Glomerular endothelial cell (primary cell): ENCODE measurements at places on chromosomes 11 and 22. TPM values are rescaled to one million over a fixed set of nuclear protein-coding genes. Genes with fewer than 3 reads are reported as not detected.

DNA sequence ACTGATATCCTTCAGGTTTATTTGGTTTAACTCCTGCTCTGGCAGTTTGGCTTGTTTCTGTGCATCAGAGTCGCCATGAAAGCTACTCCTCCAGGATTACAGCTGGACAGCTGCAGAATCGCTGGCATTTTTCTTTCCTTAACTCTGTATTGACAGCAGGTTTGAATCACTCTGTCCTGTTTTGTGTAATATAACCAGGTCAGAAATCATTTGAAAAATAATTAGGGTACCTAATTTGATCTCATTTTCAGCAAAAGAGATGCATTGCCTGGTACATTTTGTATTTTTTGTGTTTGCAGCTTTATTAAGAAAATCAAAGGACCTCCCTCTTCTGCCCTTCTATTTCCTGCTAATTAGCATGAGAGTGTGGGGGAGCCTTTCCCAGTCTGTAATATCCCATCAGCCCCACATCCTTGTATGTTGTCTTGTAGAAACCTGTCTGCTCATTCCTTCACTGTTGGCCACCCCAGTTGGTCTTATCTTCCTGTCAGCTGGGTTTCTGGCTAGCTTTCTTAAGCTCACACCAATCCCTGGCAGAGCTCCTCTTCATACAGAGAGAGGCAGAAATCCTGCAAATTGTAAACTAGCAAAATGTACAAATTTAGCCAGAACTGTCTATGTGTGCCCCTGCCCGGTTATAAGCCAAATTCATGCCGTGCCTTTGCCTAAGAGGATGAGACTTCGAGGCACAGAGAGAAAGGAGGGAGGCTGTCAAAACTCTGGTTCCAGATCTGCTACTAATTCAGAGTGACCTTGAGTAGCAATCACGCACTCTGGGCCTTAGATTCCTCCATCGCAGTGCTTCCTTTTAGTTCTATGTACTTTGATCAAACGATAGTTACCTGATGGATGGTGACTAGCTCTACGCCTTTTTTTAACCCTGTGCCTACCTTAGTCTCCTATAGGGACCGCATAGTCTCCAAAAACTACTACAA, 200.6 kb downstream of the NAV2 start:
- DNase-seq: no peak

GRCh38 chr11:3956748-3957147, 101.3 kb downstream of the STIM1 start:
- no peak for DNase-seq

DNA sequence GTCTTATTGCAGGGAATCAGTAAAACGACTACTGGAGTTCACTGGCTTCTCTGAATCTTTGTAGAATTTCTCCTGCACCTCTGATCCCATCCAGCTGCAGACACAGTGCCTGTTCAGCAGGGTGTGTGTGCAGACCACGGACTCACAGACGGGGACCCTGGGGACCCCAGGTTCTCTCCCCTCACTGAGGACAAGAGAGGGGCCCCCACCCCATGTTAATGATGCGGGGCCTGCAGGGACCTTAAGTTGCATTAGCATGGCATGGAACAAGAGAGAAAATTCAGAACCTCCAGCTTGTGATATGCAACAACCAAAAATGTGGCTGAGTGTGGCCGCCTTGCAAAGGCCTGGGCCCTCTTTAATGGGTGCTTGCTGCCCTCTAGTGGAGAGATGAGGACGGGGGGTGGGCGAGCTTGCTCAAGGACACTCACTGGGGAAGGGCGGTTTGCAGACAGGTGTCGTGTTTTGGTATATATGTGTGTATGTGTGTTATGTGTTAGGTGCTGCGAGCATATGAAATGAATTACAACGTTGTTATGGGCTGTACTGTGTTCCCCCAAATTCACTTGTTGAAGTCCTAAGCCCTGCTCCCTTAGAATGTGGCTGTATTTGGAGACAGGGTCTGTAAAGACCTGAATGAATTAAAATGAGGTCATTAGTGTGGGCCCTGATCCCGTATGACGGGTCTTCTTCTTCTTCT, 84.4 kb upstream of the SEPTIN5 start:
- DNase-seq: peak; percentile 27

GRCh38 chr11:79269611-79270307, 171.1 kb downstream of the TENM4 start:
- no peak for DNase-seq

DNA sequence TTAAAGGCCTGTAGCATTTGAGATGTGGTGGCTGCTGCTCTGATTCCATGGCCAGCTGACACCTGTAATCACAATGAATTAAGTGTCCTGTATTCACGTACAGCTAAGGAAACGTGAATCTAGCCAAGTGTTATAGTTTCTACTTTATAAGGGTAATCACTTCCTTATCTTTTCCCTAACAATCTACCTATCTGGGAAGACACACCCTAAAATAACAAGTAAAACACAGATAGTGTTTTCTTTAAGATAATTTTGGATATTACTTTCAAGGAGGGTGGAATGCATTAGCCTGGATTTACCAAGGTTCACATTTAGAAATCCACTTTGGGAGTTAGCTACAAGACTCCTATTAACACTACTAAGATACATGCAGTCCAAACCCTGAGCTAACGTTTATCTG, 11.5 kb downstream of the CDON start:
- no peak for DNase-seq

DNA sequence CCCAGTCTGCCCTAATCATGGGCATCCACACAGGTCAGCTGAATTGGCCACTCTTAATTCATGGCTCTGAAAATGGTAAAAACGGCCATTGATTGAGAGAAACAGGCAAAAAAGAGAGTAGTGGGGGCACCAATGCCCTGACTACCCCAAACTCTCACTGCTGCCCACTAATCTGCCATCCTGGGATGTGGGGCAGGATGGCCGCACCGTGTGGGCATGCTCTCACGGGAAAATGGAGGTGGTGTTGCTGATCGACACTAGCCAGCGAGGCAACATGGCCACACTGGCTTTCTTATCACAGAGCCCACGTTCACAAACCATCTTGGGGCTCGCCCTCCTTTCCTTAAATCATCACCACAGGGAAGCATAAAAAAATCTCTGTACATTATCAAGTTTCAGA, 11.2 kb upstream of the TUB start:
- no peak for DNase-seq

DNA sequence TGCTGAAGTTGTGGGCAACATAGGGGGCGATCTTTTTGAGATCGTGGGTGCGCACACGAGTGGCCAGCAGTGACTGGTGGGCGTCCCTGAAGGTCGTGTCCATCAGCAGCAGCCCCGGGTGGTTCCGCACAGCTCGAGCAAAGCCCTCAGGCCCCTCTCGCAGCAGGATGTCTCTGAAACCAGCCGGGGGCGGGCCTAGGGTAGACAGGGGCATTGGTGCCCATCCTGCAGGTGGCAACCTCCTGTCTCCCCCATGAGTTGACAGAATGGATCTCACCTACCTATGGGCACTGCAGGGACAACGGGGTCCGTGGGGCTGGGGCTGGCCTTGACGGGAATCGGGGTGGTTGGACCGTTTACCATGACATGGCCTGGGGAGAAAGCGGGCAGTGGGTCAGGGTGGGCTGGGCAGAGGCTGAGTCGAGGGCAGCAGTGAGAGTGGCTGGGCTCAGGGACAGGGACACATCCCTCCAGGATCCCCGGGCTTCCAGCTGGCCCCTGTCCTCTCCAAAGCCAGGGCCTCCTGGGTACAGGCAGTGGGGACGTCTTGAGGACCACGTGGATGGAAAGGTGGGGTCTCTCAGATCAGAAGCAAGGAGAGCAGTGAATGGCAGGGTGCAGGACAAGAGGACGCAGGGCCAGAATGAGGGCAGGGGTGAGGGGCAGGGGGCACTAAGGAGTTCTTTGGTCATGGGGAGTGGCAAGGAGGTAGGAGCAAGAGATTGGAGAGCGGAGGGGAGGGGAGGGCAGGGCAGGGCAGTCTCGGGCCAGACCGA, 4.2 kb upstream of the LRFN4 start:
- DNase-seq: no peak

- no peak for DNase-seq
Observed at GRCh38 chr22:37486224-37486845, at the start of gene MFNG. Gene MFNG, minus strand, starts transcription at chr22:37486384. Its CDS starts 207 bp downstream, at chr22:37486177.

DNA sequence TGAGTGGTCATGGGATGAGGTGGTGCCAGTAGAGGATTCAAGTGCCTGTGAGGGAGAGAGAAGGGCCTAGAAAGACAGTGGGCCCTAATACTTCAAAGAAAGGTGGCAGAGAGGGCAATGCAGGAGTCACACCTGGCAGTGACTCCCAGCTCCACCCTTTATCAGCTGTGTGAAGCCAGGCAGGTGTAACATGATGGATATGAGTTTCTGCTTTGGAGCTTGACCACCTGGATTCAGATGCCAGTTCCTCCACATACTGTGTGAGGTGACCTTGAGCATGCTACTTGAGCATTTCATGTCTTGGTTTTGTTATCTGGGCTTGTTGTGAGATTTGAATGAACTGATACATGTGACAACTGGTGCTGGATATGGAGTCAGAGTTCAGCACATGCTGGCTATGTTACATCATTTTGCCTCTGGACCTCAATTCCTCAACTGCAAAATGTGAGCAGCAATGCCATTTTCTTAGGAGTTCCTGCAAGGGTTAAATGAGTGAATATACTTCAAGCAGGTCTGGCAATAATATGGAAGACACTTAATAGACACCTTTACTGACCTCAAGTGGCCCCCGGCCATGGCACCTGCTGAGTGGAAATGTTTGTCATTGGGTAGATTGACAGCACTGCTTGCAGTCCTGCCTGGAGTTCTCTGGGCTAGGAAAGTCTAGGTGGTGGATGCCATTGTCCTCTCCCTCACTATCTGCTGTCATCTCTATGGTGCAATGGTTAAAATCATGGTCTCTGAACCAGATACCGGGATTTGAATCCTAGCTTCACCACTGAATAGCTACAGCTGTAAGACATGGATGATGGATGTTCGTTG, 83.3 kb downstream of the MICAL2 start:
- no peak for DNase-seq

DNA sequence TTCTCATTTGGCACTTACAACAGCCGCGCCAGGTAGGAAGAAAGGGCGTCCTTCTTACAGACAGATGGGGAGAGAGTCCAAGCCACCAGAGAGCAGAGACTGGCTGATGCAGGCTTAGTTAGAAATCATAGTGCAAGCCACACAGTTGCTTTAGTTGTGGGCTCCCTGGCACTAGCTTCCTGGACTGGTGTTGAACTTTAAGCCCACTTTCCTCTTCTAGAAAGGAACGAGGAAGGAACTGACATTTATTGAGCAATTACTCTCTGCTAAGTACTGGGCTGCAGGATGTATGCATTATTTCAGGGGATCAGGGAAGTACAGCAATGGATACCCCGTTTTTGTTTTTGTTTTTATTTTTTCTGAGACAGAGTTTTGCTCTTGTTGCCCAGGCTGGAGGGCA, 3.0 kb downstream of the BACE1 start:
- no peak for DNase-seq

DNA sequence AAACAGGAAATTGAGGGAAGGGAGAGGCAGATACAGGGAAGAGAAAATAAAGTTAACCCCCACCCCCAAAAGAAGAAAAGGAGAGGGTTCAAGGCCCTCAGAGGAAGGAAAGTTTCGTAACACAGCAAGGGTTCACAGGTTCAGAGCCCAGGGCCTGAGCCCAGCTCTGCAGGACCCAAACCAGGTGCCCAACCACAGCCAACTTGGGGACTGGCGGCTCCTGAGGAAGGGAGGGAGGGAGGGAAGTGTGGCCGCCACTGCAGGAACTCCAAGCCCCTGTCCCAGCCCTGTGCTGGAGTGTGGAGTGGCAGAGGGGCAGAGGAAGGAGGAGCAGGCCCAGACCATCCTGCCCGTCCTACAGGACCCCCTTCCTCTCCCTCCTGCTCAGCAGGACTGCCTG, 59.2 kb downstream of the ELFN2 start:
- no peak for DNase-seq

DNA sequence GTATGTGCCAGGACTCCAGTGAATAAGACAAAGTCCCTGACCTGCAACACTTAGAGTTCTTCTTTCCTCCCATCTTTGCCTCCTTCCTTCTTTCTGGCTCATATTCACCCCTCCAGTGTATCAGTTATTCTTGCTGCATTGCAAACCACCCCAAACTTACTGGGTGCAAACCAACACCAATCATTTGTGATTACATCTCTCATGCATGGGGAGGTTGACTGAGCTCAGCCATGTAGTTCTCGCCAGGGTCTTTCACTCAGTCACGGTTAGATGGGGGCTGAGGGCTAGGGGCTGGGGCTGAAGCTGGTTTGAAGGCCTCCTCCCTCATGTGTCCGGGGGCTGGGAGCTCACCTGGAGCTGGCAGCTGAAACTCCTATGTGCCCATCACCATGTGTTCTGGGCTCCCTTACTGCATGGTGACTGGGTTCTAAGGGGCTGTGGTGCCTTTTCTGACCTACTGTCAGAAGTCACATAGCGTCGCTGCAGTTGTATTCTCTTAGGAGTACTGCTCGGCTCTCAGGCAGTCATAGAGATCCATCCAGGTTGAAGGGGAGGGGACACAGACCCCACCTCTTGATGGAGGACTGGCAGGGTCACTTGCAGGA, 35.0 kb upstream of the CACNG2 start:
- DNase-seq: no peak

GRCh38 chr11:120410622-120411380, 74.6 kb downstream of the ARHGEF12 start:
- DNase-seq: no peak

- DNase-seq: no peak
Observed at GRCh38 chr11:75639762-75640181, 29.1 kb downstream of the MAP6 start.

GRCh38 chr22:45242778-45243191, 2.1 kb upstream of the KIAA0930 start:
- DNase-seq: no peak

GRCh38 chr11:96338910-96339705, 3.9 kb downstream of the MAML2 start:
- no peak for DNase-seq

GRCh38 chr11:130909650-130910049, 6.6 kb downstream of the SNX19 start:
- DNase-seq: no peak

- peak; percentile 34 for DNase-seq
Observed at GRCh38 chr11:62264004-62264403, 6.0 kb upstream of the SCGB2A2 start.

GRCh38 chr22:44610071-44610470, 91.9 kb upstream of the PRR5 start:
- no peak for DNase-seq

GRCh38 chr11:117923773-117924172, 5.4 kb downstream of the TMPRSS13 start:
- no peak for DNase-seq

- DNase-seq: no peak
Observed at GRCh38 chr22:36048911-36049677, 20.5 kb upstream of the RBFOX2 start.

DNA sequence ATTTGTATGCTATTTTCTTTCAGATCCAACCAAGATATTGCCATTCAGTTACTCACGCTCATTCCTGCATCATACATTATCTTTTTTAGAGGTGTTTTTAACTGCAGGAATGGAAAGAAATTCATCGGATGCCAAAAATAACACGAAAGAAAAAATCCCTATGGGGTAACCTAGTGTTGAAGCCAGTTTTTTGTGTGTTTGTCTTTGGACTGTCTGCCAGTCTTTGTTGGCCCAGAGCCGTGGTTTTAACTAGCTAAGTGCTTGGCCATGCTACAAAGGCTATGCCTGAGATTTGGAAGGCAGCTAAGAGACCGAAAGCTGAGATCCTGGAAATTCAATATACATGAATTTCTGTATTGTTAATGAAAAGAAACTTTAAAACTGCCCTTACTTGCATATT, 309.8 kb upstream of the CNTN5 start:
- no peak for DNase-seq

Gene APOBEC3H
- total RNA-seq: not detected in 2 replicates

Gene ATM
- 29.5 and 64.0 TPM in 2 replicates for total RNA-seq

Gene OR51B4
- total RNA-seq: not detected in 2 replicates

Gene WDR74
- 32.3 and 37.5 TPM in 2 replicates for total RNA-seq

Gene RIC3
- not detected in 2 replicates for total RNA-seq

Gene RHOD
- total RNA-seq: 22.1 and 23.8 TPM in 2 replicates

Gene MAP6
- 1.4 and 1.5 TPM in 2 replicates for total RNA-seq

Gene SLC25A45
- 2.0 and 3.5 TPM in 2 replicates for total RNA-seq

Gene PRDM11
- 4.8 and 7.6 TPM in 2 replicates for total RNA-seq

Gene RAG1
- total RNA-seq: 3.0 and 3.8 TPM in 2 replicates
